Activated T-helper 1 cell treated with anti-CD3 and anti-CD28 coated beads, Interleukin-12 subunit alpha, Interleukin-12 subunit beta, Interleukin-2, Interleukin-4 antibody, amounts not matched to agents 30 ng/mL and 10 ng/mL and 1 ng/mL, durations not matched to agents 14 hours and 24 hours and 36 hours (primary cell): ENCODE measurements at places on chromosomes 3 and 15.

- no peak for DNase-seq
Measured at GRCh38 chr3:125078951-125079674, 23.3 kb upstream of the HEG1 start.

DNA sequence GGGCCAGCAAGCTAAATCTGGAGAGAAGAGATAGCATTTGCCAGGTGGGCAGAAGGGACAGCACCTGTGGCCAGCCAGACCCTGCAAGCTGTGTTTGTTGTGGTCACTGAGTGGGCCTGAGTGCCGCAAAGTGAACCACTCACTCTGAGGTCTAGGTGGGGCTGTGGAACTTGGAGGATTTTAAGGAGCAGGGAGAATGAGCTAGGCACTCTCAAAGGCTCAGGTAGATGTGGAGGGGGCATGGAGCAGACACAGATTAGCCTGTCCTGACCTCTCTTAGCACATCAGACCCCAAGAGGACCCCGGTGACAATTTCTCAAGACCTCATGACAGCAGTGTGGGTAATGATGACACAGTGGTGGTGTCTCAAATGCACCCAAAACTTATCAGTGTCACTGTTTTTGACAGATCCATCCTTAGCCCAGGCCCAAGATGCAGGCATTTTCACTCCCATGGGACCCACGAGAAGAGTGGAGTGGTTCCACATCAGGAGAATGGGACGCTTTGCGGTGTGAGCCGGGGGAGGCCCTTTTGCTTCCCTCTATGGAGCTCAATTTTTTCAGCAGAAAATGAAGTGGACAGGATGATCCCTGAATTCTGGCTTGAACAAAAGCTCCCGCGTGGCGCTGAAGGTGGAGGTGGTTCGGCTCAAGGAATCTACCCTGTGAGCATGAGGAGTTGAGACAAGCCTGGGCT is 43.8 kb upstream of the TLE3 start:
- no peak for DNase-seq

DNA sequence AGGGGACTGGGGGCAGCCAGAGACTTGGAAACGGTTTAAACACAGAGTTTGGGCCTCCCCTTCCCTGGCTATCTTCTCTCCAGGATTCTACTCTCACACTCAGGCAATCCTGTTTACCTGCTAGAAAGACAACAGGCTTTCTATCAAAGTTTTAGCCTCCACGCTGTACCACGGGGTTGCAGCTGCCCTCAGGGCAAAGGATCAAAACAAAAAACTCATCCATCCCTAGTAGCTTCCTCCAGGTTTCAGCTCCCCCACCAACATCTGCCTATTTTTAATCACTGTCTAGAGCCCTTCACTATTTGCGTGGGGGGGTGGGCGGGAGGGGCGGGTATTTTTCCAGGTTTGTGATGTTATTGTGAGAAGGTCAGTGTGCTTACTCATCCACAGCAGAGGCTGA is 286.8 kb upstream of the TRIM42 start:
- no peak for DNase-seq

DNA sequence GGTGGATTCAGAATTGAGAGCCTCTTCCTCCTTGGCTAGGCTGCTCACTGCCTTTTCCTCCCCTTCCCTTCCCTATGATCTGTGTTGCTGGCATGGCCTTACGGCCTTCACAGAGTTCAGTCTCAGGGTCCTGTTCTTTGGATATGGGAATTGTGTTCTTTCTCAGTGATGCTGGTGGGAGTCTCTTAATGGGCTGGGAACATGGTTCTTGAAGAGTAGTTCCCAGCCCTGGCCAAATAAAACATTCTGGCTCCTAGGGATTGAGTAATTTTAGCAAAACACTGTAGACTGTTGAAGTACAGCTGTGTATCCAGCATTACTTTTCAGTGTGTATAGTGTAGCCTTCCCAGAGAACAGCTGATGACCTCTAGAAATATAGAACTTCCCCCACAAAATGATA is 22.6 kb upstream of the FILIP1L start:
- DNase-seq: no peak

DNA sequence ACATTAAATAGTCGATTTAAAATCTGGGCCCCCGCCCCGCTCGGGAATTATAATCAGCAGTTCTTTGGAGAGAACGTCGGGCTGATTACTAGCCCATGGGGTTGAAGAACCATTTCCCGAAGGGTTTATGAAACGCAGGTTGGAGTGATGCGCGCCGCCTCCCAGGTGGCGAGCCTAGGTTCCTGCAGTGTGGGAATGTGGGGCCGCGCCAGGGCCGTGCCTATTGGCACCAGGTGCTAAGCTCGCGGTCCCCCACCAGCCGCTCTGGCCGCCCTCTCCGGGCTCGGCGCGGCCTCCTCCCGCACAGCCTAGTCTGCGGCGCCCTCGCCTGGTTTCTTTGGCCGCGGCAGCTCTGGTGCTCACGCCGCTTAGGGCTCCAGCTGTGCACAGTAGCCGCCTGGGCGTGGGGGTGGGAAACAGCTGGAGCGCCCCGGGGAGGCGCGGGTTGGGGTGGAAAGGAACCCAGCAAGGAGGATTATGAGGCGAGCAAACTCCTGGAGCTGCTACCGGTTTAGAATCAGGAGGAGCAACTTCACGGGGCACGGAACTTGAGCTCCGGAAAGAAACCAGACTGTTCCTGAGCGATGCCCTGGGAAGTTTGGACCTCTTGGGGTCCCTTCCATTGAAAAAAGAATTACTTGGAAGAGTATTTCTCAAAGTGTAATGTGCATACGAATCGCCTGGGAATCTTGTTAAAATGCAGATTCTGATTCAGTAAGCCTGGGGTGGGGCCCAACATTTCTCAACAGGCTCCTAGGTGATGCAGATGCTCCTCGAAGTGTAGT is 5.6 kb upstream of the MECOM start:
- no peak for DNase-seq

- no peak for DNase-seq
Measured at GRCh38 chr3:94101860-94102259, 39.0 kb downstream of the NSUN3 start.

GRCh38 chr15:77031376-77032050 is 36.6 kb downstream of the PSTPIP1 start:
- DNase-seq: no peak

- DNase-seq: no peak
Measured at GRCh38 chr3:165837058-165837525, at the start of gene BCHE. TSS of gene BCHE (minus strand) at chr3:165837423. CDS start at chr3:165831033, 6,390 bp downstream.

DNA sequence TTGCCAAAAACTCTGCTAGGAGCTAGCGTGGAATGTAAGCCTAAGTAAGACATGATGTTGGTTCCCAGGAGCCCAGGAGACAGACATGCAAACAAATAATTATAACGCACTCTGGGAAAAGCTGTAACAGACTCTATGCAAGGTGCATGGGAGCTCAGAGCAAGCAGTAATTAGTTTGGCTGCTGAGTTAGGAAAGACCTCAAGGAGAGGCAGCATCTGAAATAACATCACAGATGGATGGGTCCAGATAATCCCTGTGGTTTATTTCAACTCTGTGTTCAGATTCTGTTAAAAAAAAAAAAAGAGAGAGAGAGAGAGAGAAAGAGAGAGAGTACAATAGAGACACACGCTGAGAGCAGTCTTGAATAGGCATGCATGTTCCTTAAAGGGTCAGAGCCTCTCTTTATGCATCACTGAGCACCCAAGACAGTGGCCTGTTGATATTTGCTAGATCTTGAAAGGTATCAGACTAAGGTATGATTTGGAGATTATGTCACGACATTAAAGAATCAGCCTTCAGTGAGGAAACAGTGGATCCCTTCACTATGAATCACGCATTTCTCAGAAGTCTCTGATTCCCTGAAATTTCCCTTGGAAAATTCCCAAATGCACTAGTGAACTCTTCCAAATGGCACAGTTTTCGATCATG is 124.4 kb upstream of the LIPC start:
- no peak for DNase-seq

DNA sequence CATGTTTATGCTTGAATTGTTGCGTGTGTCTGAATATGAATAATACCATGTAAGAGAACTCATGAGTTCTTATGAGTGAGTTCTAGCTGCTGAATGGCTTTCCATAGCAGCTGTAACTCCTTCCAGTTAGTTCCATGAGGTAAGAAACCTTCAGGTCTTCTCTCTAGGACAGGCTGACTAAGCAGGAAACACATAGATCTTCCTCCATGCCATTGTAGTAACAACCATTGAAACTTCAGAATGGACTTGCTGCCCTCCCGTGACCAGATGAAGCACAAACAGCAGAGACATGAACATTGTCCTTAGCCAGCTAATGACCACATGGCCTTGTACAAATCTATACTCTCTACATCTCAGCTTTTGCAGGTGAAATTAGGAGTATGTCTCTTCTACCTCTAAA is 200.0 kb downstream of the ZNF385D start:
- no peak for DNase-seq

DNA sequence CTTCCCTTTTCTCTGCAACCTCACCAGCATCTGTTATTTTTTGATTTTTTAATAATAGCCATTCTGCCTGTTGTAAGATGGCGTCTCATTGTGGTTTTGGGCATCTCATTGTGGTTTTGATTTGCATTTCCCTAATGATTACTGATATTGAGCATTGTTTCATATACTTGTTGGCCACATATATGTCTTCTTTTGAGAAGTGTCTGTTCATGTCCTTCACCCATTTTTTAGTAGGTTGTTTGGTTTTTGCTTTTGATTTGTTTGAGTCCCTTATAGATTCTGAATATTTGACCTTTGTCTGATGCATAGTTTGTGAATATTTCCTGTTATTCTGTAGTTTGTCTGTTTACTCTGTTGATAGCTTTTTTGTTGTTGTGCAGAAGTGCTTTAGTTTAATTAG is 312.2 kb upstream of the TBC1D5 start:
- DNase-seq: no peak

GRCh38 chr3:4533489-4534443 is 40.6 kb downstream of the ITPR1 start:
- DNase-seq: no peak

- DNase-seq: no peak
Measured at GRCh38 chr15:82871358-82871757, 61.9 kb downstream of the WHAMM start.

GRCh38 chr3:16377196-16377595 is 112.2 kb downstream of the OXNAD1 start:
- no peak for DNase-seq

- DNase-seq: no peak
Measured at GRCh38 chr3:170560296-170560695, 25.6 kb downstream of the SLC7A14 start.

- DNase-seq: no peak
Measured at GRCh38 chr3:12956316-12956660, 114.9 kb upstream of the RPL32 start.

GRCh38 chr3:134092208-134092701 is 62.5 kb upstream of the SLCO2A1 start:
- DNase-seq: no peak

GRCh38 chr3:152443212-152444023 is 174.7 kb downstream of the MBNL1 start:
- DNase-seq: no peak

DNA sequence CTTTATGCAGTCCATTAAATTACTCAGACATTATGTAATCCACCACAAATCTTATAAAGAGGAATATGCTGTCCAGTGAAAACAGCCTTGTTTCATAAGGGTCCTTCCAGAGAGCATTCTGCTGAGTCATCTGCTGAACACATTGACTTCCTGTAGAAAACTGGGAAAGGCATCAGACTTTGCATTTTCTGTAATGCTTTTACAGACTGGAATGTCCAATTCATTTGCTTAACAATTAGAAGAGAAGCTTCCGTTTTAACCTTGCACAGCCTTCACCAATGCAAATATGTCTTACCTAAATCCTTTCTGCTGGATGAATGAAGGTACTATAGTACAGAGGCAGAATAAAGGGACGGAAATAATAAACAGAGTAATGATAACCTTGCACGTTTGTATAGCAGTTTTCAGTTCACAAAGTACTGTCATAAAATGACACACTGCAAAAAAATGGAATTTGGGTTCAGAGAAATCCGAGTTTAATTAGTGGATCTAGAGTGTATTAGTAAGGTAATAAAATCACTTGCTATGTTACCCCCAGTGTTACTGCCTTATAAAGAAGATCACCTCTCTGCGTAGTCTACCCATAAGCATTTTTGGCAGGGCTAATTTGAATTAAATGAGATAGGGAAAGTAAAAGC is 301.5 kb downstream of the PYDC2 start:
- DNase-seq: no peak

GRCh38 chr3:117962750-117963149 is 1071.9 kb downstream of the IGSF11 start:
- DNase-seq: no peak

DNA sequence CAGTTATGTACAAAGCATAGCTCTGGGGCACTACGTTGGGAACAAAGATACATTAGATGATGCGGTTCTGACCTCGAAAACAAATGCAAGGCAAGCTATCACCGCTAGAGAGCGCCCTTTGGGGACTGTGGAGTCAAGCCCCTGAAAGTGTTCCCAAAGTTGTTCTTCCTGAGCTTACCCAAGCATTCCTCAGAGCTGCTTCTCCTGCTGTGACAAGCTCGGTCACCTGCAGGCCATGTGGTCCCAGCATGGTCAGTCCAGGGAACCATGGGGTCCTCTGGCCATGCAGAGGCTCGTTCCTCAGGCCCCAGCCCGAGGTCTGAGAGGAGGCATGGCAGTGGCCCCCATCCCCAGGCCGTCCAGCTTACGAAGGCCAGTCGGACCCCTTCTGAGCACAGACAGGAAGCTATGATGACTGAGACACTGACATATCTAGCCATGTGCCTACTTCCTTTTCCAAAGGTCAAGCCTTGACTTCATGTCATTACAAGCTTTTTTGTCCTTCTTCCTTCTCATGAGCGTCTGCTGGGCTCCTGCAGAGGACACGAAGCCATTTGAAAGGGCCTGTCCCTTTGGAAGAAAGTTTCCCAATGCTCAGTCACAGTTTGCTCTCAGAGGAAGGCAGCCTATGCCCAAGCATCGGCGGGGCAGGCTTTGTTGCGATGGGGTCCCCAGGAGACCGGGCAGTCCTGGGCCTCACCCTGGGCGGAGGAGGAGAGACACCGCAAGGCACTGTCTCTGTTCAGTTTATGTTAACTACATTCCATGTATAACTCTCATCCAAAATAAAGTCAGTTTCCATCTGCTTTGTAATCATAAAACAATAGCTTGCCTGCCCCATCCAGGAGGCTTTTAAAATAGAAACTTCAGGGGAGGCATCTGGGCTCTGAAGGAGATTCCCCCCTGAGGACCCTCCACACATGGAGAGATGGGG is 79.3 kb downstream of the ATP10A start:
- peak; percentile 14 for DNase-seq

- no peak for DNase-seq
Measured at GRCh38 chr3:64311424-64312061, 86.3 kb upstream of the PRICKLE2 start.

GRCh38 chr3:172204716-172205115 is 165.3 kb downstream of the FNDC3B start:
- no peak for DNase-seq

- DNase-seq: no peak
Measured at GRCh38 chr3:55718521-55718921, 231.4 kb upstream of the WNT5A start.

DNA sequence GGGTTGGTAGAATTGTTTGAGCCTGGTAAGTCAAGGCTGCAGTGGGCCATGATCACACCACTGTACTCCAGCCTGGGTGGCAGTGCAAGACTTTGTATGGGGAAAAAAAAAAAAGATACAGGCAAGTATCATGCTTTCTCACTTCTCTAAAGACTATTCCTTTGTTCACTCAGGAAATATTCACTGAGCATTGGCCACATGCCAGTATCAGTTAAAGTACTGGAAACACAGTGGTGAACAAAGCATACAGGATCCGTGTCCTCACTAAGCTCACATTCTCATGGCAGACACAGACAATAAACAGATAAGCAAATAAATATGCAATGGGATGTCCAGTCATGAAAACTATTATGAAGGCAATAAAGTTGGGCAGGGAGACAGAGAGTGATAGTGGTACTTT is 5.1 kb upstream of the MTHFS start:
- no peak for DNase-seq
